ENCODE measurements at places on chromosomes 12 and 14.

DNA sequence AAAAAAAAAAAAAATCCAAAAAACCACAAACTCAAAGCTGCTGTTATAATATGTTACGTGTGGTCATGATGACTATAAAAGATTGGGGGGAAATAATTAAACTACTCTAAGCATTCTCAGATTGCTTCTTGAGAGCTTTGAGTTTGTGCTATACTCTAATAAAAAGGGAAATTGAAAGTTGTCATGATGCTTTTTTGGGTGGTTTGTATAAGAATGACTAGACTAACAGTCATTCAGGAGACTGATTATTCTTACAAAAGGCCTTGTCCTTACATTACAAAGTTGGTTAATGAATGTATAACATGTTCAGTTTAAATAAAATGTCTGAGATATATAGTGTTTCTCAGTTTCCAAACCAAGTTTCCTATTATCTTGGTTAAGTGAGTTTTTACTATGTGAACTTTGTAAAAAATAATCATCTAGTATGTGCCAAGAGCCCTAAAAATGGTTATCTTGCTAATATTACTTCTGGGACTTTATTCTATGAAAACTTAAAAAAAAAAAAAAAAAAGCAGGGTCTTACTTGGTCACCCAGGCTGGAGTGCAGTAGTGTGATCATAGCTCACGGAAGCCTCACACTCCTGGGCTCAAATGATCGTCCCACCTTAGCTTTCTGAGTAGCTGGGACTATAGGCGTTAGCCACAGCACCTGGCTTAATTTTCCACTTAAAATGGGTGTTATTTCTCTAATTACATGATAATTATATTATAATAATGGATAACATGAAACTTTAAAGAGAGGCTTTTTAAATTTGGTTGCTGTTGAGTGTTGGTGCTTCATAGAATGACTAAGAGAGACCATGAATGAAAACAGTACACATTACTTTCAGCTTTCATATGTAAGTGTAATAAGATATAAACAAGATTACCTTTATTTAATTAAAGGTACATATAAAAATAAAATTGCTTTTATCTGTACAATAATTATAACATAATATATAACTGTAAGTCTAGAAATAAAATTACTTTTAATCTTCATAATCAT, 459.6 kb upstream of the RGS6 start:
- DNase-seq: no peak

- DNase-seq: no peak
Observed at GRCh38 chr14:106347291-106347778, 821.0 kb downstream of the TMEM121 start.

- peak; percentile 58 for DNase-seq
Observed at GRCh38 chr12:23950210-23950774, 822 bp upstream of the SOX5 start.

- DNase-seq: no peak
Observed at GRCh38 chr12:4272424-4273272, 914 bp upstream of the CCND2 start.

DNA sequence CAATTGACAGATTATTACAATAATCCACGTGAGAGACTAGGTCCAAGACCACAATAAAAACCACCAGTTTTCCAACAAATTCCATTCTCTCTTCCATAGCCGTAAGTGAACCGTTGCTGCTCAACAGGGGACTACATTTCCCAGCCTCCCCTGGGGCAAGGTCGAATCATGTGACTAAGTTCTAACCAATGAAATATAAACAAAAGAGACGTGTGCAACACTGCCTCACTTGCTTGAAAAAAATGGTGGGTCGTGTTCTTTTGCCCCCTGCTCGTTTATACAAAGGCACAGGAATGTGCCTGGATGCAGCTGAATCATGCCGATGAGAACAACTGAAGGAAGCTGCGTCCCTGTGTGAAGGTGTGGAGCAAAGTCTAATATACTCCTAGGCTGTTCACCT, 51.1 kb downstream of the HSPB8 start:
- no peak for DNase-seq

- DNase-seq: no peak
Observed at GRCh38 chr14:49853572-49854375, 1.2 kb upstream of the NEMF start.

GRCh38 chr12:94053676-94054075, 94.7 kb upstream of the PLXNC1 start:
- DNase-seq: no peak

DNA sequence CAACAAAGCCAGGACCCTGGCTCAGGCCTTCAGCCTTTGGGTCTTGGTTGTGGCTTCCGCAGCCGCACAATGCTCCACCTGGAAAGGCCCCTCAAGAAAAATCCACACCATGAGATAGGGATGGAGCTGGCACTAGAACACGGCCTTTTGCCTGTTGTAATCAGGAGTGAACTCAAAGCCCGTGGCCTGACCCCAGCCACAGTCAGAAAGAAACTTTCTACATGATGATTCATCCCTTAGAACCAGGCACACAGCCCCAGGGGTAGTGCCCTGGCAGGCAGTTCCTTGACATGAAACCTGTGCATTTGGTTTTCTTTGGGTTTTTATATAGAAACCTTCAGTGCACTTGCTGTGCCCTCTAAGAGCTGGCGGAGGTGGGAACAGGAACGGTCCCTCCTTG, 5.1 kb downstream of the CLMN start:
- DNase-seq: no peak

- peak; percentile 73 for DNase-seq
Observed at GRCh38 chr12:101414533-101415119, 7.1 kb upstream of the ARL1 start.

DNA sequence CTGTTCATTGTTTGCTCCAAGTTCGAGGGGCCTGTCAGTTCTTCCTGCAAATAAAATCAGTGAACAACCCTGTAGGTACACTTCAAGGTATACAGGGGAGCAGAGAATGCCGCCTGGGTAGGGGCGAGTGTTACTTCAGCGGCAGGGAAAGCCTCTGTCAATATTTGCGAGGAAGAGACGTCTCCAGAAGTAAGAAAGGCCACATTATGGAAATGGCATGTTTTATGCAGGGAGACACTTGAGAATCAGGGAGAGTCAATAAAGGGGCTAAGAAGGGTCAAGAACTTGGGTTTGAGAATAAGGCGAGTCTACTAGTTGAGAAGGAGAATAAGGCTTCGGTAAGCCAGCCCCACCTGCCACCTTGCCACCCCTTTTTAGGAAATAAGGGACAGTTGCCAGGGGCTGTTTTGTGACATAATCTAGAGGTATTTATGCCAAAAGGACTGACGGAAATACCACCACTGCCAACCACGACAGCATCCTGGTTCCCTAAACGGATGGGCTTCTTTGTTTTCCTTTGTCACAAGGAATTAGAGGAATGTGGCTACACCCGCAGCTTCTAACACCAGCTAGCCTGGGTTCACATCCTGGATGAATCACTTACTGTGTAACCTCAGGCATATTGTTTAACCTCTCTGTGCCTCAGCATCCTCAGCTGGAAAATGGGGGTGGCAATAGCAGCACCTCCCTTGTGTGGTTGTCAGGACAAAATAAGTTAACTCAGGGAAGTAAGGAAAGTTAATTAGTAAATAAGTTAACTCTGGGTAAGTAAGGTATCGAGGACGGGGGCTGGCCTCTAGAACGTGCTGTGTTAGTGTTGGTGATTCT, 67.7 kb downstream of the EID3 start:
- no peak for DNase-seq

- no peak for DNase-seq
Observed at GRCh38 chr12:105106621-105107020, 910 bp upstream of the WASHC4 start.

DNA sequence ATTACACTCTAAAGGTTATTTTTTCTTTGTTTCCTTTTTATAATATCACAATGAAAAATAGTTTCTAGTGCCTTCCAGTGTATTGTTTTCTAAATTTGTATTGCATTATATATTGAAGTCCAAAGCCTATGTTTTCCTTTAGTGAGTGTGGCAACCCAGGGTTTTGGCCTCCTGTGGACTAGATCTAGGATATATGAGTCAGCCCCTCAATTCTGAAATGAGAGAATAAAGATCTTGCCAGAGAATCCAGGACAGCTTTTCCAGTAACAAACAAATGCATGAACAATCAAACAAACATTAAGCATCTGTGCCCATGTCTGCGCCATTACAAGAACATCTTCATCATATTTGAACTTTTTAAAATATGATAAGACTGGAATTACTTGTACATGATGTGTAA, 70.7 kb upstream of the SSTR1 start:
- DNase-seq: no peak

DNA sequence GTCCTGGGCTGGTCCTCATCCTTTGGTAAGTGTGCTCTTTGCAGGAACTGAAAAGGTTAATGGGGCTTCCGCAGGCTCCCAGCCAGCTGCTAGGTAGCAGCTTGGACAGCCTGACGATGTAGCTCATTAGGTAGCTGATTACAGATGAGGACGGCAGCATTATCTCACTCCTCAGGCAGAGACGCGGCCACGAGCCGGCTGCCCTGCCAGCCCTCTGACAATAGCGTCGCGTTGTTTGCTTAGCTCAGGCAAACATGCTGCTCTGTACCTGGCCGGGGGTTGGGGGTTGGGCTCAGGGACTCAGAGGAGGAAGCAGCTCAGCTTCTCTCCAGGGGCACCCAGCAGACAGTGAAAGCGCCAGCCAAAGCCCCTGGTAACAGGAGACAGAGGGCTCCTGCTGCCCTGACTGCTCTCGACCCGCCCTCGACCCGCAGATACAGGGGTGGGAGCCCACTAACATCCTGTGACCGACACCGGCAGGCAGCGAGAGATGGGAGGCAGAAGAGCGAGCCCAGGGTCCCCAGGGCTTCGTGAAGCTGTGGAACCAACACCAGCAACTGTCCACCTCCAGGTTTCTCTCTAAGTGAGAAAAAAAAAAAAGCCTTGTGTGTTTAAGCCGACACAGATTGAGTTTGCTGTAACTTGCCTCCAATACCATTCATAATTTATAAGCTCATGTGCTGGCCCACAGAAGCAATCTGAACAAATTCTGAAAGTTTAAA, 53.4 kb upstream of the DLK1 start:
- peak; percentile 98 for DNase-seq
